Activated CD8-positive, alpha-beta memory T cell treated with anti-CD3 and anti-CD28 coated beads, Interleukin-2, amount 10 ng/mL, durations not matched to agents 7 days and 5 days (primary cell): ENCODE measurements at places on chromosomes 16 and 17.

- DNase-seq, result peak; percentile 56
These were observed 8.0 kb downstream of the ST3GAL2 start for GRCh38 chr16:70430667-70431536.

DNA sequence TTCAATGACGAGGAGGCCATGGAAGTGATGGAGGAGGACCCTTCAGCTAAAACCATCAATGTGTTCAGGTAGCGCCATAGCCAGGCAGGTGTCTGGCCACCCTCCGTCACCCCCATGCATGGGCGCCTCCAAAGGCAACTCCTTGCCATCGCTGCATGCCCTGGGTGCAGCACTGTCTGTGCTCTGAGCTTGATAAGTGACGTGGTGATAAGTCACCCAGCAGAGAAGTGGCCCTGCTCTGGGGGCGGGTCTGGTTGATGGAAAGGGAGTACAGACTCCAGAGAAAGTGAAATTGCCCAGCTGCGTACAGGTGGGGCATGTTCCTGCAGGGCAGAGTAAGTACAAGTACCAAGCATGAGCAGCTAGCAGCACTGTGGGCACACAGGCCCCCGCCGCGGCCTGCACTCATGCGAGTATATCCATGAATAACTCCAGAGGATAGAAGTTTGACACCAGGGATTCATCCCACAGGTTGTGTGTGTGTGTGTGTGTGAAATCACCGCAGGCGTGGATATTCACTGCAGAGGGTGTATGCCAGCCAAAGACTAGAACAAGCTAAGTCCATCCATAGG, 13.1 kb downstream of the DNAI2 start:
- no peak for DNase-seq

DNA sequence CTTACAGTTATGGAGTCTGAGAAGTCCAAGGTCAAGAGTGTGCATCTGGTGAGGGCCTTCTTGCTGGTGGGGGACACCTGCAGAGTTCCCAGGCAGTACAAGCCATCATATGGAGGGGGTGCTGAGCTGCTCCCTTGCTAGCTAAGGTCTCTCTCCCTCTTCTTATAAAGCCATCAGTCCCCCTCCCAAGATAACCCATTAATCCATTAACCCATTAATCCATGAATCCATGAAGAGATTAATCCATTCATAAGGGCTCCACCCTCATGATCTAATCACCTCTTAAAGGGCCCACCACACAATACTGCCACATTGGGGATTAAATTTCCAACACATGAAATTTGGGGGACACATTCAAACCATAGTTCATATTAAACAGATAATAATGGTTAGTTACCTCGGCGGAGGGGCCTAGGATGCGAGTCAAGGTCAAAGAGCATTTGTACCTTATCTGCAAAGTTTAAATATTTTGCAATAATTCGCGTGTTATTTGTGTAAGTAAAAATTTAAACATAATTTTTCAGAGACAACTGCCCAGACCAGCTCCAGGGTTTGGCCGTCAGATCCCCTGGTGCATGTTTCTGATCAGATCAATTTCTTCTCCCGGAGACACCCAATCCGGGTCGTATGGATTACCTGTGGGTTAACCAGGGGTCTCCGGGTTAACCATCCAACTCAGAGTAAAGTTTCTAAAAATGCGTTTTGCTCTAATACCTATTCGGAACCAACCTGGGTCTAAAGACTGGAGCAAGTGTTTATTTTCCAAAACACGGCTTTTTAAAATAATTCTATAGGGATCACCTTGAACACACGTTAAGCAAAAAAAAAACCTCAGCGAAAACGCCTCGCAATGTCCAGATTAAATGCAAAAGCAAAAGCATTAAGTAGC, 740 bp upstream of the POLR3E start:
- DNase-seq, result no peak

DNA sequence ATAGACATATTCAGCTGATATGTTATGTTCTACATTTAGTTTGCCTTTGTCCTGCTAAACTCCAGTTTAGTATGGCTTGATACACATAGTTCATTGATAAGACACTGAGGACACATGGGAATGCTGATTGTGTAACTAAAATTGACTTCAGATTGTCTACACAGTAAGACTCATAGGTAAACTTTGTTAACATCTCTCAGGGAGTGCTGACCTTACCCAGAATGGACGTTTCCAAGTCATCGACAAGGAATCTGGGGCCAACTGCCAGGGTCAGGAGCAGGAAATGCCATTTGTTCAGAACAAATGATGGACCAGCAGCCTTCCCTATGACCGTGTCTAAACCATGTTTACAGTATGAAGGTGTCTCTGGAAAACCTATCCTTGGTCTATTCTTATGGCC, 58.7 kb downstream of the DYNLRB2 start:
- no peak for DNase-seq

DNA sequence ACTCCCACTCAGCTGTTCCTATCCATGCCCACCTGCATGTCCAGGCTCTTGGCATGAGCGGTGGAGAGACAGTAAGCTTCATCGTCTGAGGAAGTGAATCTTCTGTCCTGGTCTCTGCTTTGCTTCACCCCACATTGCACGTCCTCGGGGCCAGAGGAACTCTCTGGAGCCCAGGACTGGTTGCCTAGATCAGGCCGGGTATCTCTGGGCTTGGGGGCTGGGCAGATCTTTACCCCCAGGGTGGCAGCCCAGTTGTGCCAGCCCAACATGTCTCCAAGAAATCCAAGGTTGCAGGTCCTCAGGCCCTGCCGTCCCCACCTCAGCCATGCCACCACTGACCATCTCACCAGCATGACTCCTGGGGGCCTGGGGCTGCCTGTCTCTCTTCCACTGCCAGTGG, 58.3 kb downstream of the BEAN1 start:
- DNase-seq, result peak; percentile 33

GRCh38 chr17:46732754-46733398, 85.6 kb downstream of the WNT3 start:
- no peak for DNase-seq

- no peak for DNase-seq
These were observed 266.0 kb downstream of the ENGASE start for GRCh38 chr17:79340333-79341221.

GRCh38 chr16:85221771-85222154, 109.5 kb upstream of the CIBAR2 start:
- no peak for DNase-seq

- no peak for DNase-seq
These were observed 35.6 kb downstream of the RNF213 start for GRCh38 chr17:80296221-80296620.

DNA sequence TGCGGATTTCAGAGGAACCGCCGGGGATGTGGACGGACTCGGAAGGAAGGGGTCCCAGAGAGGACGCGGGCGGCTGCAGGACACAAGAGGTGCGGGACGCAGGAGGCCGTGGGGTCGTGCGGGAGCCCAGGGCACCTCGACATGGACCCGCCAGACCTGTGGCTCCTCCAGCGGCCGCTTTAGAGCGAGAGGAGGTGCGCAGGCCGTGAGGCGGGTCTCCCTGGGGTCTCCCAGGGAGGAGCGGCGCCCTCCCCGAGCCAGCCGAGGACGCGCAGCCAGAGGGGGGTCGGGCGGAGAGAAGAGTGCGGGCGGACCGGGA, 6.8 kb upstream of the FLYWCH1 start:
- no peak for DNase-seq

DNA sequence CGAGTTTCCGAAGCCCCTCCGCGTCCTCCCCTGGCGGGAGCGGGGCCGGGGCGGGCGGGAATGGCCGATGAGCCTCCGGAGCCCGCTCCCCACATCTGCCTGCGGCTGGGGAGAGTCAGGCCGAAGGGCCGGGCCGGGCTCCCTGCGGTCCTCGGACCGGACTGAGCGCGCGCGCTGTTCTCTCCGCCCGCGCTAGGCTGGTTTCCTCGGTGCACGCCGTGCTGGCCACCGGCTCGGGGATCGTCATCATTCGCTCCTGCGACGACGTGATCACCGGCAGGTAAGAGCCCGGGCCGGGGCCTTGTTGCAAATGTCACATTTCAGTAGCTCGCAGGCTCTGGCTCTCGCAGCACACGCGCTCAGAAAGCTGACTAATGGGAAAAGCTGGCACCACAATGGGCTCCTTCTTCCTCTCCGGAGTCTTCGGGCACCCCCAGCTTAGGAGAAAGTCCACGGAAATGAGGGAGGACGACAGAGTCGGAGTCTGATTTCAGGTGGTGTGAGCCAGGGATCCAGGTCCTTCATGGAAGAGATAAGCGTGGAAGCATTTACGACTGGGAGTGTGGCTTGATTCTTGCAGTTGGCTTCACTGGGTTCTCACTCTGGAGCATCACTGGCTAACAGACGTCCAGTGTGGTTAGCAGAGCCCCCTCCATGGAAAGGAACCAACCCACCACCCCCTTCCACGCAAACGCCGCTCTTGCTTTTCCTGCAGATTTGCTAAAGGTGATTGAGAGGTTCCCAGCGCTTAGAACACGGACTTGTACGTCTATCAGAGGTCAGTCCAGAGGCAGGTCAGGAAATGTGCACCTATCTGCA, 715 bp downstream of the TLCD3A start:
- DNase-seq, result peak; percentile 63

- no peak for DNase-seq
These were observed 26.7 kb downstream of the TBX4 start for GRCh38 chr17:61478790-61479492.
